ENCODE measurements at places on chromosomes 2 and 18.
A peak's percentile ranks its signal among the peaks of the same experiment; 100 is the strongest.

- peak overlapping the region; percentile 48 for H3K4me3 ChIP-seq
- H3K27me3 ChIP-seq = no peaks in the 10 kb centered on the region
- peak overlapping the region; percentile 82 for H3K27ac ChIP-seq
- H3K4me1 ChIP-seq = peaks cover 75% of the 10 kb centered on the region
These were observed 199.4 kb downstream of the SPP2 start for GRCh38 chr2:234249873-234250272.

DNA sequence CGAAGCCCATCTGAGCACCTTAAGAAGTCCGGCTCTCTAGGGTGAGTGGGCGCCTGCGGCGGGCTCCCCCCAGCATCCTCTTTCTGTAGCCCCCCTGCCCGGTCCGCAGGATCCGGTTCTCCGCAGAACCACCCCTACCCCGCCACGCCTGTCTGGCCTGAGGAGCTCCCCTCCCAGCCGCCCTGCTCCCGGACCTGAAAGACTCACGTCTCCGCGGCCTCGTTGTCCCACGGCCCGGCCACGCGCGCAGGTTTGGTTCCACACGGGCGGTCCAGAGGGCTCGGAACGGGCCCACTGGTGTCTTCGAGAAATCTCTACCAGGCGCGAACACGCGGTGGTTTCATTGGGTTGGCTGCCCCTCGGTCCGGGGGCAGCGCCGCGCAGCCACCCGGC is 237 bp downstream of the SLC39A6 start:
- peak overlapping the region; percentile 98 for H3K4me3 ChIP-seq
- H3K27me3 ChIP-seq = peaks cover 3% of the 10 kb centered on the region
- peak overlapping the region; percentile 93 for H3K27ac ChIP-seq
- H3K4me1 ChIP-seq = peaks cover 50% of the 10 kb centered on the region
- DNase-seq = no peak

- no peaks in the 10 kb centered on the region for H3K36me3 ChIP-seq
- peaks cover 25% of the 10 kb centered on the region for H3K4me1 ChIP-seq
- DNase-seq = peak; percentile 51
- no peak overlapping the region for H3K4me3 ChIP-seq
- H3K27ac ChIP-seq = peak overlapping the region; percentile 79
These were observed 22.6 kb upstream of the FZD5 start for GRCh38 chr2:207792244-207792785.

DNA sequence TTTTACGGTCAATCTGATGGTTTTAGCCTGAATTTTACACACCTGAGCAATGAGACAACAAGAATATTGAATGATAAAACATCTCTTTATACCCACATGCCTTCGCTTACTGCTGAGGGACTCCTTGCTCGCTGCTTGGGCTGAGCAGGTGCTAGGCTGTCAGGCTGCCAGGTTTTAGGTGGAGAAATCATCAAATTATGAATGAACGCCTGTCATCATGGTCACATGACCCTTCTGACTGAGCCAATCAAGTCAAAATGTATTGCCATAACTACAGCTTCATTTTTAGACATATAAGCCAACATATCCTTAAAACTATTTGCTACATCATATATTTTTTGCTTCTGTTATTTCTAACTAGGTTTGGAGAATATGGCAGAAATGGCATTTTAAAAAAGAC is 274.0 kb downstream of the LNPK start:
- peaks cover 16% of the 10 kb centered on the region for H3K4me1 ChIP-seq
- H3K4me3 ChIP-seq = no peak overlapping the region
- H3K27ac ChIP-seq = no peak overlapping the region

DNA sequence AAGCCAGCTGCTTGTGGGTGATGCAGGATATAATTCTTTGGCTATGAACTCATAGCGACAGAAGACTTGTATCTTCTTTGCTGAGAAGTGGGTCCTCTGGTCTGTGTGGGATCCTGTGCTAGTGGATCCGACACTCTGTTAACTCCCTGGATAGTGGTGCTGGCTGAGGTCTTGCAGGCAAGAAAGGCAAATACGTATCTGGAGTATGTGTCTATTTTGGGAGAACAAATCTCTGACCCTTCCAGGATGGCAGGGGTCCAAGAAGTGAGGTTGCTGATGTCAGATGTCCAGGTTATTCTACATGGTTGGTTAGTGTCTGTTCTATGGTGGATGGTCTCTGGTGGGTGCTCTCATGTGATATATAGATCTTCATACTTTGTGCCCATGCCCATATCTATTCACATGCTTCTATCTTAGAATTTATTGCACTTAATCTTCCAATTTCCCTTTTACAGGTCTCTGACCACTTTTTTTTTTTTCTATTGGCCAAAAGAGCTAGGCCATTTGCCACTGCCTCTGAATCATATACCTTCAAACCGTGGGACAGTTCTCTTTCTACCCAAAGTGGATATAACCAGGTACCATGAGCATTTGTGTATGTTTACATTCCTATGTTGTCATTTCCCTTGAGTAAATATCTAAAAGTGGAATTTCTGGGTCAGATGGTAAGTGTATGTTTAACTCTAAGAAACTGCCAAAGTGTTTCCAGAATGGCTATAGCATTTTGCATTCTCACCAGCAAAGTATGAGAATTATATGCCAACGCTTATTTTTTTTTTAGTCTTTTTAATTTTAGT is 45.1 kb upstream of the RBMS1 start:
- no peak for DNase-seq
- no peaks in the 10 kb centered on the region for H3K36me3 ChIP-seq
- peaks cover 18% of the 10 kb centered on the region for H3K4me1 ChIP-seq

GRCh38 chr18:7926526-7926925 is 359.4 kb downstream of the PTPRM start:
- peaks cover 39% of the 10 kb centered on the region for H3K4me1 ChIP-seq
- H3K4me3 ChIP-seq = no peak overlapping the region
- no peaks in the 10 kb centered on the region for H3K27me3 ChIP-seq
- H3K27ac ChIP-seq = no peak overlapping the region
- no peak for DNase-seq

DNA sequence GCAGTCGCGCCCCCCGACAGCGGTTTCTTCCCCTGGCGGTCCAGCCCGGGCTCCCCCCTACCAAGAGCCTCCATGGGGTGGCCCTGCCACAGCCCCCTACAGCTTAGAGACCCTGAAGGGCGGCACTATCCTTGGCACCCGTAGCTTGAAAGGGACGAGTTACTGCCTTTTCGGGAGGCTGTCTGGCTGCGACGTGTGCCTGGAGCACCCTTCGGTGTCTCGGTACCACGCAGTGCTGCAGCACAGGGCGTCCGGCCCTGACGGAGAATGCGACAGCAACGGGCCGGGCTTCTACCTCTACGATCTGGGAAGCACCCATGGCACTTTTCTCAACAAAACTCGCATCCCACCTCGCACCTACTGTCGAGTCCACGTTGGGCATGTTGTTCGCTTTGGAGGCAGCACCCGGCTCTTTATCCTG is 475 bp downstream of the SLC4A1AP start:
- H3K27ac ChIP-seq = peak overlapping the region; percentile 99
- H3K4me1 ChIP-seq = peaks cover 53% of the 10 kb centered on the region
- peaks cover 40% of the 10 kb centered on the region for H3K36me3 ChIP-seq
- no peaks in the 10 kb centered on the region for H3K27me3 ChIP-seq
- no peak for DNase-seq
- H3K4me3 ChIP-seq = peak overlapping the region; percentile 99

DNA sequence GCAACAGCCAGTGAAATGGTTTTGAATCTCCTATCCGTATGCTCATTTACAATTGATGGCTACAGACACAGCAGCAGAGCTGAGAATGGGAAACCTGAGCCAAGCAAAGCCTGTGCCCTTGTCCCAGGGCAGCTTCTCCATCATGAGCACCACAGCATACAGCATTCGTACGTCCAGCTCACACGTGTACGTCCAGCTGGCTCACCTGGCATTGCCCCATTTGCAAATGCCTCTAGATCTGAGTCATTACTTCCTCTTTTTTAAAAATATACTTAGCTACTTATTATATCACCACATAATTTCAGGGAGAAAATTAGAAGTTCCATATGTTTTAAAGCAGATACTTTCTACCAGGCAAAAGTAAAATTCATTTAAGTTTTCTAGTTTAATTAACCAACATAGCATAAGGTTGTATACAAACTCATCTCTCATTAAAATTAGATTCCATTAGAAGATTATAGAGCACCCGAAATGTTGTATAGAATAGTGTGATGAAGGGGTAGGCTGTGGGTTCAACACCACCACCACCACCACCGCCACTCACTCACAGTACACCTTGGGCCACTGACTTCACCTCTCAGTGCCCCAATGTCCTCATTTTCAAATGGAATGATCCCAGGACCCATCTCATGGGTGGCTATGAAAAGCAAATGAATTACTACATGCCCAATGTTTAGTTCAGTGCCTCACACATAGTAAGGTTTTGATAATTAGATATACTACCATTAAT is 31.4 kb upstream of the TMEM177 start:
- peaks cover 18% of the 10 kb centered on the region for H3K4me1 ChIP-seq
- no peak overlapping the region for H3K4me3 ChIP-seq
- H3K27ac ChIP-seq = no peak overlapping the region
- no peaks in the 10 kb centered on the region for H3K36me3 ChIP-seq

- no peak overlapping the region for H3K27ac ChIP-seq
- no peak overlapping the region for H3K4me3 ChIP-seq
- DNase-seq = no peak
- no peaks in the 10 kb centered on the region for H3K4me1 ChIP-seq
- no peaks in the 10 kb centered on the region for H3K27me3 ChIP-seq
These were observed 627.8 kb upstream of the ID2 start for GRCh38 chr2:8054070-8054469.

DNA sequence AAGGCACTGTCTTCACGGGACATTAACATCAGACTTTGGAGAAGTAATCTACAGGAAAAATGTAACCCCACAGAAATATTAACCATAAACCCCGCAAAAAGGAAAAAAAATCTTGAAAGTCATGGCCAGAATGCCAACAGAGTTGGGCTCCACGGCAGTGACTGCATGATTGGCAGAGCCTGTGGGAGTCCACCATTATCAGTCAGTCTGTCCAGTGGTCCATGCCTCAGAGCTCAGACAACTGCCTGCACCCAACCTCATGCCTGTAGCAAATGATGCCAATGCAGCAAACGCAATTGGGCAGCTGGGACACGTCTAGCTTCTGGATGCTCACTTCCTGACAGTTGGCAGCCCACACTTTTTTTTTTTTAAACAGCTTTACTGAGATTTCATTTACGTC is 5.1 kb upstream of the PPIG start:
- no peaks in the 10 kb centered on the region for H3K27me3 ChIP-seq
- peaks cover 13% of the 10 kb centered on the region for H3K36me3 ChIP-seq
- DNase-seq = no peak

DNA sequence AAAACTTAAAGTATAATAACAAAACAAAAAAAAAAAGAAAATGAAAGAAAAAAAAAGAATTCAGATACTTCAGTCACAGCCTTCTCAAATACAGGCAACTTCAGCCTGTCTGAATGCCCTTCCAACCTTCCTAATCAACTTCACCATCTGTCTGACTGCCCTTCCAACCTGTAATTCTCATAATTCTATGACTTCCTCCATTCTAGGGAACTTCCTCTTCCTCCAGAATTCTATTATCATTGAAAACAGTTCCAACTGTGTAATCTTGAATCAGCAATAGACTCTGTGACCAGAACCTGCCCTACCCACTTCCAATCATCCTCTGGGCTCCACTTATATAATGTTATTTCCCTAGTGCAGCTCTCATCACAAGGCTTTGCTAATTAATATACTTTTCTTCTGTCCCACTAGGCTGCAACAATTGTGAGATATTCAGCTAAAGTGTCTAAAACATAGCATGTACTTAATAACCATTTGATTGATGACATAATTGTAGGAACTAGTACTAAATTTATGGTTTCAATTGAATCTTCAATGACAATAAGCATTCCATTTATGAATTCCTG is 127.3 kb downstream of the UPP2 start:
- no peak for DNase-seq
- no peak overlapping the region for H3K27ac ChIP-seq
- no peaks in the 10 kb centered on the region for H3K36me3 ChIP-seq

GRCh38 chr18:11925800-11926481 is 17.8 kb upstream of the MPPE1 start:
- no peak overlapping the region for H3K4me3 ChIP-seq
- no peak for DNase-seq
- H3K36me3 ChIP-seq = no peaks in the 10 kb centered on the region
- H3K27me3 ChIP-seq = peaks cover 6% of the 10 kb centered on the region

DNA sequence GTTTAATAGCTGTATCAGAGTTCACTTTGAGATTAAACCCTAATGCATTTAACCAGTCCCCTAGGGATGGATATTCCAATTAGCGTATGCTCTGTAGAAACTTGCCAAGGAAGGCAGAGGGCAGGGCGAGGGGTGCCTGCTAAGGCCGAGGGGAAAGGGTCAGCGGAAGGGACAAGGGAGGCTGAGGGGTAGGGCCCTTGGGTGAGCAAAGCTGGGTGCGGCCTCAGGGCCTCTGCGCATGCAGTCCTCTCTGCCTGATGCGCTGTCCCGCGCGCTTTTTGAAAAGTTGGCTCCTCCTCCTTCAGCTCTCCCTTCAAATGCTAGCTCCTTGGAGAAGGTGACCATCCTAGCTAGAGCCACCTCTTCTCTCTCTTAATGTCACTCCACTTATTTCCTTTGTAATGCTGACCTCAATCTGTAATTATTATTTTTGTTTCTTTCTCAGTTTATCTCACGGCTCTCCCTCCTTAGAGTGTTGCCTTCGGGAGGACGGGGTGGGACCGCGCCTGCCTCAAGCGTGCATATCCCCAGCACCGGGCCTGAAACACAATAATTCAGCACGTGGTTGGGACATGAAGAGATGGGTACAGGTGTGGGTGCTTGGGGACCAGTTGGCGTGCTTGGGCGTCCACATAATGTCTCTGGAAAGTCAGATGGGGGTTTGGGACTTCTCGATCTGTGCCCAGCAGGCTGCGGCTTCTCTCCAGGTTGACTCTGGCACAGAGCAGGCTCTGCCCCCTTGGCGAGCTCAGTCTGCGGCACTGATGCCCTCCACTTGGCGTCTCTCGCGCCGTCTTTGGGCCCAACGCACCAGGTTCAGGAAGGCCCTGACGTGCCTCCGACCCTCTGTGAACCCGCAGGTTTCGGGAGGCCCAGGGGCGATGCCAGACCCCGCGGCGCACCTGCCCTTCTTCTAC is 10.0 kb downstream of the ZAP70 start:
- peaks cover 4% of the 10 kb centered on the region for H3K36me3 ChIP-seq
- no peak overlapping the region for H3K27ac ChIP-seq

GRCh38 chr2:134982603-134983002 is 64.0 kb downstream of the CCNT2 start:
- H3K4me3 ChIP-seq = no peak overlapping the region
- H3K27me3 ChIP-seq = peaks cover 22% of the 10 kb centered on the region
- no peak overlapping the region for H3K27ac ChIP-seq
- DNase-seq = no peak
- H3K36me3 ChIP-seq = no peaks in the 10 kb centered on the region

- no peak overlapping the region for H3K4me3 ChIP-seq
- DNase-seq = no peak
- peaks cover 2% of the 10 kb centered on the region for H3K27me3 ChIP-seq
- no peaks in the 10 kb centered on the region for H3K4me1 ChIP-seq
- H3K36me3 ChIP-seq = no peaks in the 10 kb centered on the region
These were observed 94.8 kb upstream of the ARL5A start for GRCh38 chr2:151922845-151923666.

DNA sequence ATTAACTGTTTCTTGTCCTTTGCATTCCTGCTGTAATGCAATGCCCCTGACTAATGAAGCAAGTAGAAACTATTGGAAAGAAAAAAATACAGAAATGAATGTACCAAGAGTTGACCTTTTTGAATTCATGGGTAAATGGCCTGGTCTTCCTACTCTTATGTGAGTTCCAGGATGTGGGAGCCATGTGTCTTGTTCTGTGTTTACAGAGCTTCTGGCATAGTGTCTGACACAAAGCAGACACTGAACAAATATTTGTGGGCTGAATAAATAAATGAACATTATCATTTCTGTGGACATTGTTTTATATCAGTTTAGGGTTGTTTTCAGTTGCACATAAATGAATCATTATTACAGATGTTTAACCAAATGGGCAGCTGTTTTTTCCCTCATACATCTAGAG is 155.5 kb downstream of the CD8B2 start:
- no peaks in the 10 kb centered on the region for H3K4me1 ChIP-seq
- no peaks in the 10 kb centered on the region for H3K36me3 ChIP-seq
- H3K4me3 ChIP-seq = no peak overlapping the region
